CD4-positive, alpha-beta T cell treated with Interleukin-4 for 1 hour (primary cell): ENCODE measurements at places on chromosomes 16 and 17.

DNA sequence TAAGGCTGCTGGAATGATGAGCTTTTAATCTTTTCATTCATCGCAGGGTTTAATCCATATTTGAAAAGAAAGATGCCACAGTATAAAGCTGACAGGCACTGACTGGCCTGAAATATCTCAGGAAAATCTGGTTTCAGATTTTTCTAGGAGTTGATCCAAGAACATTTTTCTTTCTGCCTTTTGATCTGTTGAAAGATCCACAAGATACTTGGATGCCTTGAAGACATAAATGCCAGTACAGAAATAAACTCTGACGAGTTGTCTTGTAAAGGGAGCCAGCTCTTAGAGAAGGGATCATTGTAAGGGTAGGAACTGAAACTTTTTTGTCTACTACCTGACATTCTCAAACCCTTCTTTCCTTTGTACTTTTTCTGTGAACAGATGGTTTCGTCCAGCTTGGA lies 25.4 kb upstream of the KRT20 start:
- no peak for DNase-seq

DNA sequence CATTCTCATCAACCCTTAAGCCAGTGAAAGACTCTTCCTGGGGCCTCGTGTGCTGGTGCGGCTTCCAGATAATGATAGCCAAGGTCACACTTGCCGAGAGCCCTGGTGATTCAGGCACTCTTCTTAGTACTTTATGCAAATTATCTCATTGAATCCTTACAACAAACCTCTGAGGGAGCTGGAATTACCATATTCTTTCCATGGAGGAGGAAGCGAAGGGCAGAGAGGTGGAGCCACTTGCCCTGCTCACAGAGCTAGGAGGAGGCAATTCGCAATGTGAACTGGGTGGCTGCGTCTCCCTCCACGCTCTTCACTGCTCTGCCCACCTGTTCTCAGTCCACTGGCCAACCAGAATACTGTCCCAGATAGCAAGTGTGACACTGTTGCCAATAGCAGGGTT lies 409.7 kb downstream of the SNX29 start:
- no peak for DNase-seq

DNA sequence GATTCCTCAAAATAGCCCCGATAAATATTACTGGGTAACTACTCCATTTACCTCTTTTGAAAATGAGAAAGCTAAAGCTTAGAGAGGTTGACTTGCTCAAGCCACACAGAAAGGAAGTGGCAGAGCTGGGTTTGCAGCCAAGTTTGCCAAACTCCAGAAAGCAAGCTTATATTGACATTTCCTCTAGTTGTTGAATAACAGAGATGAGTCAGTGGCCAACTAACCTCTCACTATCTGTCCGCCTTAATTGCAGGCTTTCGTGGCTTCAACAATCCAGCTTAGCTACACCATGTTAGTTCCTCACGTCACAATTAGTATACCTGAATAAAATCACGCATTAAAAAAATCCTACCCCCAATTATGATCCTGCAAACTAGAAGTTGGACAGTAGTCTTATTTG lies 151.7 kb downstream of the CNTNAP4 start:
- DNase-seq = no peak

DNA sequence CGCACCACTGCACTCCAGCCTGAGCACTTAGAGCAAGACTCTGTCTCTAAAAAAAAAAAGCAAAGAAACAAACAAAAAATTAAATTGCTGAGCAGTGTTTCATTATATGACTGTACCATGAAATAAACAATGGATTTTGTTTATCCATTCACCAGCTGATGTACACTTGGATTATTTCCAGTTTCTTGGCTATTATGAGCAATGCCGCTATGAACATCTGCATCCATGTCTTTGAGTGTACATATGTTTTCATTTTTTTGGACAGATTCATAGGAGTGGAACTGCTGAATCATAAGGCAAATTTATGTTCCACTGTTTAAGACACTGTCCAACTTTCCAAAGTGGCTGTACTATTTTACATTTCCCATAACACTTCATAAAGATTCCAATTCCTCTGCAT lies 8.0 kb downstream of the RNF157 start:
- DNase-seq = no peak

- DNase-seq = no peak
These were observed 502.7 kb upstream of the HSBP1 start for GRCh38 chr16:83305092-83305491.

GRCh38 chr17:3799181-3799945 lies 1.6 kb downstream of the ITGAE start:
- DNase-seq = no peak

DNA sequence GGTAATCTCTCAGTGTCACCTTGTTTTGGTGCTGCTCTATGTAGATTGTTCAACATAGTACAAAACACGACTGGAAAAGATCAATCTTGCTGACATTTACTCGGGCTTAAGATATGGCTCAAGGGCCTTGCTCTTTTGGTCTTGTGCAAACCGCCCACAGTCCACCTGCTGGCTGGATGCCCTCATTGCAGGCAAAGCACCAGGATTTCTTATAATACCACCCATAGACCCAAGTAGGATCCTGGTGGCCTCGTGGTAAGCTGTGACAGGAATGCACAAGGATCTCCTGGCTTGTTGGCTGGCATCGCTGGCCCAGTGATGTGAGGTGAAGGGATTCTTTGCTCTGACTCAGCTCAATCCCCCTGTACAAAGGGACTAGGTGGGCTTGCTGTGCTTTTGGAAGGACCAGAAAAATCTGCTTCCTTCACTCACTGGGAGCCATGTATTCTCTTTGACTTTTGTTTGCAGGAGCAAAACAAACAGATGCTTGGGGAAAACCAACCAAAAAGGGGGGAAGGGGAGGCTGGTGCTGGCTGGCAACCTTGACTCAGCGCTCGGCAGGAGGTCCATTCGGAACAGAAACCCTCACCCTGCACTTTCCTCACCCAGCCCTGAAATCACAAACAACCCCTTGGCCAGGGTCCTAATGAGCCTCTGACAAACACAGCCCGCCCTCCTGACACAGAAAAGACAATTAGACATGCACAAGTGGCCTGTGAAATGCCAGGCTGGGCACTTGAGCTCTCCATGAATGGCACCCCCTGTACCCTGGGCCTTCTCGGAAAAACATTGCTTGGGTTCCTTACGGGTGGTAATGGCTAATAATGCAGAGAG lies 36.6 kb upstream of the MED9 start:
- DNase-seq = peak; percentile 79

DNA sequence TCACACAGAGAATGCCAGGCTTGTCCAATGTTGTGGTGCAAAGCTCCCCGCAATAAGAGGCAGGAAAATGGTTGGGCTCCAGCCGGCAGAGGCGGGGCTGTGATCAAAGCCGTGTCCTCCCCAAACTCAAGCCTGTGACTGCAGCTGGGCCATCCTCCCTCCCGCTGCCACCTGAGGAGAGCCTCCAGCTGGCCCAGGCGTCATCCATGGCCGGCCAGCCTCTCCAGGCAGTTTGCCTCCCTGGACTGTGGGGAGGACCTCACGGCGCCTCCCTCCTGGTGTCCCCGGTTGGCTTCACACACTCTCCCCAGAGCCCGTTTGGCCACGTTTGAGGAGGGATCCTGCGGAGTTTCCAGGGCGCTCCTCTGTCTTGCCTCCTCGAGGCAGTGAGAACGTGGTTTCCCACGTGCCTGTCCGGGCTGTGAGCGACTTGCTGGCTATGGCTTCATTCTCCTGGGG lies 134.1 kb downstream of the IRF8 start:
- DNase-seq = no peak

GRCh38 chr16:1413684-1414531 lies 596 bp downstream of the UNKL start:
- DNase-seq = peak; percentile 67

GRCh38 chr17:10737168-10737622 lies 7.4 kb upstream of the TMEM220 start:
- DNase-seq = peak; percentile 36

DNA sequence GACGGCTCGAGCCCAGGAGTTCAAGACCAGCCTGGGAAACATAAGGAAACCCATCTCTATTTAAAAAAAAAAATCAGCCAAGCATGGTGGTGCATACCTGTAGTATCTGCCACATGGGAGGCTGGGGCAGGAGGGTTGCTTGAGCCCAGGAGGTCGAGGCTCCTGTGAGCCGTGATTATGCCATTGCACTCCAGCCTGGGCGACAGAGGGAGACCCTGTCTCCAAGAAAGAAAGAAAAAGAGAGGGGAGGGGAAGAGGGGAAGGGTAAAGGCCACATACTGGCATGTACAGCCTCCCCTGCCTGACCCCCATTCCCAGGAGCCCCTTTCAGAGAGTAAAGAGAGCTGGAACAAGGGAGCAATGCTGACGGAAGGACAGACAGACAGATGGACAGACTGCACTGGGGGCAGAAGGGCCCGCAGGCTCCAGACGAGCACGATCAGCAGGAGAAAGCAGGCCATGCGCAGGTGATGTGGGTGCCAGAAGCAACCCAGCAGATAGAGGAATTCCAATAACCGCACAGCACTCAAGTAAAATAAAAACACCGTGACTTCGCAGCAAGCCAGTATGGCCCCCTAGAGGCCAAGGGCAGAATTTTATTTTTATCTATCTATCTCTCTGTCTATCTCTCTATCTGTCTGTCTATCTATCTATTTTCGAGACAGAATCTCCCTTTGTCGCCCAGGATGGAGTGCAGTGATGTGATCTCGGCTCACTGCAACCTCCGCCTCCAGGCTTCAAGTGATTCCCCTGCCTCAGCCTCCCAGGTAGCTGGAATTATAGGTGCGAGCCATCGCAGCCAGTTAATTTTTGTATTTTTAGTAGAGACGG lies 27.1 kb upstream of the SNN start:
- peak; percentile 63 for DNase-seq

DNA sequence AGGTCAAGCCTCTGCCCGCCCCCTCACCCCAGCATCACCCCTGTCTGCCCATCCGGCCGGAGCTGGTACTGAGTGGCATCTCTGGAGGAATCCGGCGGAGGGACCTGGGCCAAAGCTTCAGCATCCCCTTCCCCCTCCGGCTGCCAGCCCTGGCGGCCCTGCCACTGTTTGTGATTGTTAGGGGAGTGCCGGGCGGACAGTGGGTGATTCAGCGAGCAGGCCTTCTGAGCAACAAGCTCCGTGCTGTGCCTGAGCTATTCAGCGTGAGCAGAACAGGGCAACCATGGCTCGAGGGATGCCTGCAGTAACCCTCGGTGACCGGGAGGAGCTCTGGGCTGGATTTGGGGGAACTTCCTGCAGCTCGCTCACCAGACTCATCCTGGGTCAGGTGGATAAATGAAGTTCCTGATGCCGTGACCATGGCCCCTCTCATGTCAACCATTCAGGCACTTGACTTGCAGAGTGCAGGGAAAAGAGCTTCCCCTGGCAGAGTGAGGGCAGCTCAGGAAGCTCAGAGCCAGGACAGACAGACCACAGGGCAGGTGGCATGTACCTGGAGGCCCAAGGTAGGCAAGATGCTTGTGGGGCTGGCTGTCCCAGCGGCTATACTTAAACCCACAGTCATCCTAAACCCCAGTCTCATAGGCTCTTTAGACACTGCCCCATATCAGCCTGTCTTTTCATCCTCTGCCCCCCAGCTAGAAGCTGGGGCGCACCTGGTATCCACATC lies 24.3 kb upstream of the MLKL start:
- DNase-seq = no peak

GRCh38 chr17:17910060-17910459 lies 62.1 kb downstream of the TOM1L2 start:
- no peak for DNase-seq

DNA sequence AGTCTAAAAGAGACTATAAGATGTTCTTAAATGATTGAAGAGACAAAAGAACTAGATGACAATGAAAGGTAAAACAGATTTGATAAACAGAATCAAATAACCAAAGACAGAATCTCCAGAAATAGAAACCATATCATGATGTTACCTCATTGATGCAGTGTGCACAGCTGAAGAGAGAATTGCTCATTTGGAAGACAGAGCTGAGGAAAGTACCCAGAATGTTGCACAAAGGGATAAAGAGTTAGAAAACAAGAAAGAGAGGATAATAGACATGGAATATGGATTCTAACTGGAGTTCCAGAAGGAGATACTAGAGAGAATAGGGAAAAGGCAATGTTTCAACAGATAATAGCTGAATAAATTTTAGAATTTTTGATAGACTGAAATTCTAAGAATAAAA lies 47.9 kb downstream of the CYLD start:
- DNase-seq = no peak

DNA sequence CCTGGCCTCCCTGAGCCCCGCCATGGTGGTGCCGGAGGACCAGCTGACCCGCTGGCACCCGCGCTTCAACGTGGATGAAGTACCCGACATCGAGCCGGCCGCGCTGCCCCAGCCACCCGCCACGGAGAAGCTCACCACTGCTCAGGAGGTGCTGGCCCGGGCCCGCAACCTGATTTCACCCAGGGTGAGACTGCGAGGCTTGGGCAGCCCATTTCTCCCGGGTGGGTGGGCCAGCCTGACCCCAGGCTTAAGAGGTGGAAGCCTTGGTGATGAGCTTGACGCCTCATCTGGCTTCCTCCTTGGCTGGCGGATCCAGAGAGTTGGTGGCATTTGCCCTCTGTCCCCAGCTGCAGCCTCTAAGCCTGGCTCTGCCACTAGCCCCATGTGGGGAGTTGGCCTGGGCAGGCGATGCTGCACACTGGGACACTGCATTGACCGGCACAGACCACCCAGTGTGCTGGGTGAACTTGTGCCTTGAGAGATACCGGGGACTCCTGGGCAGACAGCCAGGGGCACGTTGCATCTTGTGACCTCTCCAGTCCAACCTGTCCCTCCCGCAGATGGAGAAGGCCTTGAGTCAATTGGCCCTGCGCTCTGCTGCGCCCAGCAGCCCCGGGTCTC lies 3.0 kb downstream of the CDT1 start:
- DNase-seq = no peak

GRCh38 chr16:84253173-84253572 lies 13.4 kb upstream of the KCNG4 start:
- DNase-seq = no peak

DNA sequence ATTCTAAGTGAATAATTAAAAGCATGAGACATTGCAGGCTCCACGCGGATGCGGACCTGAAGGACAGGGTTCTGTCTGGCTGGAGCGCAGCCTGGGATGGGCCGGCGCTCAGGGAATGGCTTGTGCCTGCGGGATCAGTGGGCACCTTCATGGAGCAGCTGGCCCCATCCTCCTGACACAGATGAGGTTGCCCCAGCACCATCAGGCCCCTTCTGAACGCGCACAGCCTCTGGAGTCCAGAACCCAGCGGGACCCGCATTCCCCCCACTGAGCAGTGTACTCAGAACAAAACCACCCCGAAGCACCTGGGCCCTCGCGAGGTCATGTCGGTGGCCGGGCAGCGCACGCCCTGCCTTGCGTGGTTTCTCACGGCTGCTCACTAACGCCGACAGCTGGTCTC lies 70.5 kb upstream of the CHMP6 start:
- DNase-seq = no peak
